ENCODE measurements at places on chromosomes 16 and 17. TPM values are rescaled to one million over a fixed set of nuclear protein-coding genes. Genes with fewer than 3 reads are reported as not detected.
A peak's percentile ranks its signal among the peaks of the same experiment; 100 is the strongest.

DNA sequence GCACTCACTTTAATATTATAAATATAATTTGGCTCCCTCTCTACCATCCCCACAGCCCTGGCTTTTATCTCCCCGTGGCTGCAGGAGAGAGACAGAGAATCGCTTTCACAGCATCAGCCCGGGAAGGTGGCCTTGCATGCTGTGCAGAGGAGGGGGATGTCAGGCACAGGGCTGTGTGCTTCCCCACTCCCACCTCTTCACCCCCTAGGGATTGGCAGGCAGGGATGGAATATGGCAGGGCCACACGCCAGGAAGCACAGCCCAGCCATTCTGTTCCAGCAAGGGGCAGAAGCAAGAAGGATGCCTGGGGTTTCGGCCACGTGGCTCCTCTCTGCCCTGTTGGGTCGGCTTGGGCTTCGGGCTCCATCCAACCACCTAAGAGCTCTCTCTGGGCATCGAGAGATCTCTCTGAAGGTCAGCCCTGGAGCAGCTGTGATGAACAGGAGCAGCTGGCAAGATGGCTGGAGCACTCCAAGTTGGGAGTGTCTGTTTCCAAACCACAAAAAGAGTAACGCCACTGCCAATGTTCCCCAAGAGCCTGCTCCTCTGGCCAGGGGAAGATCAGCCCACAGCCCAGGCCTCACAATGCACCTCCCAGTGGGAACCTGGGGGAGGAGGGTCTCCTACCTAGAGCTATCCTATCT, 223.2 kb downstream of the C16orf78 start:
- no peak overlapping the region for H3K4me3 ChIP-seq
- H3K36me3 ChIP-seq: no peaks in the 10 kb centered on the region
- H3K27ac ChIP-seq: no peak overlapping the region

DNA sequence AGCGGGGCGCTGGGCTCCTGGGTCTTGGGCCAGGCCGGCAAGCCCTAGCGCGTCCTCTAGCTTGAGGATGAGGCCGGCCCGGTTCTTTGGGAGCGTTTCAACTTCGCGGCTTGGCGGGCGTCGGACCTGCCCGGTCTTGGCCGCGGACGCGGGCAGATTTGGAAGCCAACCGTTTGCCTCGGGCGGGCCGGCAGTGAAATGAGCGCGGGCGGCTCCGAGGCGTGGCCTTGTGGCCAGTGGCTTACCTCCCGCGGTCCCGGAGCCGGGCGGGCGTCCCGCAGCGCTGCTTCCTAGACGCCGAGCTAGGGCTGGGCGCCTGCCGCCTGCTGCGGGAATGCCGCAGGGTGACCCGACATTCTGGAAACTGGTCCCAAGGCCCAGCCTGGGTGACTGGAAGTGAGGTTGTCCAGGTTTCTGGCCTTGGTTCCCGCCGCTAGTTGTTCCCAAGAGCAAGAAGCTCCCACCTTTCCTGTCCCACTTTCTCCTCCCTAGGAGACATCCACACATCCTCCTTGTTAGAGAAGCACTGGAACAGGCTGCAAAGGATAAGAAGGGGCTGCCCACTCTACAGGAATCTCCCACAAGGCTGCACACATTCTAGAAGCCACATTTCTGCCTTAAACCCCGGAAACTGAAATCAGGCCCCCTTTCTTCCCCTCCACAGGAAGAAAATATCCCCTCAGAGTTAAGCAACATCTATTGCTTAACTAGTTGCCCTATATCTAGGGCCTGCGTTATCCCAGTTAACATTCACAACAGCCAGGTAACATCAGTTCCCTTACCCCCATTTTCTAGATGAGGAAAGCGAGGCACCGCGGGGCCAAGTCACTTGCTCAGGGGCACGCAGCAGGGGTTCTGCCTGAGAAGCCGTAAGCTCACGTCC, 4.5 kb upstream of the CBX8 start:
- peaks cover 73% of the 10 kb centered on the region for H3K27me3 ChIP-seq
- peaks cover 41% of the 10 kb centered on the region for H3K4me1 ChIP-seq
- DNase-seq: no peak
- peak overlapping the region; percentile 36 for H3K4me3 ChIP-seq
- H3K27ac ChIP-seq: no peak overlapping the region

DNA sequence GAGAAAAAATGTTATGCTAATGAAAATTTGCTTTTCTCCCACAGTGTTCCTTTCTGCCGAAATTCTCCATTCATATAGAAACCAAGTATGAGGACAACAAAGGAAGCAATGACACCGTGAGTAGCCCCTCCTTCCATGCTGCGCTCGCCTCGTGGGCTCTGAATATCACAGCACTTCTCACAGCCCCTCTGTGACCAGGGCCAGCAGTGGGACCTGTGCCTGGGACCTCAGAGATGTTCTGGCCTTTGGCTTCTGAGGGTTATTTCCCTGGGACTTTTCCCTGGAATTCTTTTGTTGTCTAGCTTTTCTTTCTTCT, 139.6 kb upstream of the NOL11 start:
- no peak overlapping the region for H3K27ac ChIP-seq
- no peaks in the 10 kb centered on the region for H3K36me3 ChIP-seq
- no peaks in the 10 kb centered on the region for H3K4me1 ChIP-seq
- H3K4me3 ChIP-seq: no peak overlapping the region
- H3K27me3 ChIP-seq: no peaks in the 10 kb centered on the region

The CACNA1G gene
- total RNA-seq: 0.27 TPM

All from thoracic aorta (tissue), 2 donors.